Activated CD8-positive, alpha-beta memory T cell treated with anti-CD3 and anti-CD28 coated beads, Interleukin-2, amount 50 U/mL, for 48 hours (primary cell): ENCODE measurements at places on chromosomes 7 and 10.

DNA sequence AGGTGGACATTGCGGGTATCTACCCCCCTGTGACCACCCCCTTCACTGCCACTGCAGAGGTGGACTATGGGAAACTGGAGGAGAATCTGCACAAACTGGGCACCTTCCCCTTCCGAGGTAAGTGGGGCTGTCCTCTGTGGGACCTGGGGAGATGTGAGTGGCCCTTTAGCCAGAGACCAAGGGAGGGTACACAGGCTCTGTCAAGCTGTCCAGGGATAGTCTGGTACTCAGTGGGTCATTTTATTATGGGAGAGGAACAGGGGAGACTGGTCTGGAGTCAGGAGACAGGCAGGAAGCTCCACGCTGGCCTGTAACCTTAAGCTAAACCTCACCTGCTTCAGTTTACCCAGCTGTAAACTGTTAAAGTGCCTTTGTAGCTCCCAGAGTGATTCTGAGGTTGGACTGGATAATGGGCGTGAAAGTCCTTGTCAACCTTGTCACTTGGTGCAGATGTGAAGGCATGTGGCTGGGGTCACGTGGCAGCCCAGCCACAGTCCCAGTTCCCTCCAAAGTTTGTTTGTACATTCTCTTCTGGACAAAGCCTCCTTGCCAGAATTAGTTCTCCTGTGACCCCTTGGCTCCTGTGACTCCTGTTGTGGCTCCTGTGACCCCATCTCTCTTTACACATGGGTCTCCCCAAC, 729 bp downstream of the HOGA1 start:
- no peak for DNase-seq

GRCh38 chr7:106471021-106471420, 186.2 kb upstream of the NAMPT start:
- no peak for DNase-seq

GRCh38 chr10:69222157-69223027, 2.3 kb downstream of the HKDC1 start:
- DNase-seq: peak; percentile 80

DNA sequence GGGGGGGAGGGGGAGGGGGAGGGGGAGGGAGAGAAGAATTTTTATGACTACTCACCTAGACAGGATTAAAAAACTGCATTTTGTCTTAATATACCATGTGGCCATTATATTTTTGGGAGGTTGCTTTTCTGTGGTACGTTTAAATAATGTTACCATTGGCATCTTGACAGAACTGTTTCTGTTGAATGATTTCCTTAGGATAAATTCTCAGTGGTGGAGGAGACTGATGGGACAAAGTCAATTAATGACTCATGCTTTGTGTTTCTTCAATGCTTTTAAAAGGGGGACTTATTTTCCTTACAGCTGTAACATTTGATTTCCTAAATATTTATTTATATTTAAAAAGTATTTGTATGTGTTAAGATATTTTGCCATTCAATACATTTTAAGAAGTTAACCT, 13.7 kb downstream of the AGR2 start:
- DNase-seq: no peak

- DNase-seq: no peak
Observed at GRCh38 chr7:107847168-107847835, 43.7 kb upstream of the DLD start.

DNA sequence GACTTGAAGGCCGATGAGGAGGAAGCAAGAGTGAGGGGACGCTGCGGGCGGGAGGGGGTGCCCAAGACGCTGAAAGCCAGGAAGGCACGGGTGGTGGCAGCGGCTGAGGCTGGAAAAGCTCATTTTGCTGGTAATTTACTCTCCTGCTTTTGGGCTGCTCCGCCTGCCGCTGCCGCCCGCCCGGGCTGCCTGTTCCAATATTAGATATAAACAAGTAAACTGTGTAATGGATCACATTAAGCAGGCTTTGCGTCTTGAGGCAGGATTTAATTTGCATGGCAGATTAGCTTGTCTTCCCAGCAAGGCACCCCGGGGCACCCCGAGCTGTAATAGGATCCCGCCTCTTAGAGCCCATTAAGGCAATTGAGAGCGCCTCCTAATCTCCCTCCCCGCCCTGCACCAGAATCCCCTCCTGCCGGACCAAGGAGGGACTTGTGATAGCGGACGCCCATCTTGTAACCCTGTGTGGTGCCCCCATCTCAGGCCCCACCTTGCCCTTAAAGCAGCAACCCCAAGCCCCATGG, 46.1 kb upstream of the SLF2 start:
- no peak for DNase-seq

DNA sequence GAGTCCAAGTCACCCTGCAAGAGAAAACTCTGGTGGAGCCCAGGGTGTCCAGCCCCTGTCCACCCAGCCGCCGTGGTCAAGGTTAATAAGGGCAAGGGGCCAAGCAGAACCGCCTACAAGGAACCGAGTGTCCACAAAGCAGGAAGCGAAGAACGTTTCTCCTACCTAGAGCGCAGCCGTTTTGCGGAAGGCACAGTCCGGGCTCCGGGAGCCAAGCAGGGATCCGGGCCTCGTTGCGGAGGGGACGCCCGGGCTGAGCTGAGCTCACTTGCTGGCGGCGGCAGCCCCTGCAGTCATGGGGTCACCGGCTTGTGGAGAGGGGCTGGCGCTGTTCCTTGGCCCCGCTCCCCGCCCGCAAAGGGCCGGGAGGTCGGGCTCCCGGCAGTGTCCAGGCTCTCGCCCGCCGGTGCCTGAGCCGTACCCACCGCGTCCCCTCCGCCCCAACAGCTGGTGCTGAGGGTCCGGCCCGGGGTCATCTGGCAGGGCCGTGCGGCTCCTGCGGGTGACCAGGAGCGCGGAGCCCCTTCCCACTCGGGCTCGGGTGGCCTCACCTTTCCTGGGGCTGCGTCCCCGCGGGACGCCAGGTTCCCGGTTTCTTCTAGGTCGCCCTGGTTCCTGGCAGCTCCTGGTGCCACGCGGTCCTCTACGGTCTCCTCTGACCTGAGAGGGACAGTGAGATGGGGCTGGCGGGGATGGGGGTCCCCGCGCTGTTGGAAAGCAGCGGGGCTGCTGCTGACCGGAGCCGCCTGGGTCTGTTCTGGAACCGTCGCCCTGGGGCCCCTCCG, 14.0 kb upstream of the ZNF273 start:
- peak; percentile 62 for DNase-seq

- no peak for DNase-seq
Observed at GRCh38 chr7:45574416-45574668, 174 bp downstream of the ADCY1 start.

GRCh38 chr10:24958091-24958720, 5.8 kb upstream of the PRTFDC1 start:
- DNase-seq: no peak

DNA sequence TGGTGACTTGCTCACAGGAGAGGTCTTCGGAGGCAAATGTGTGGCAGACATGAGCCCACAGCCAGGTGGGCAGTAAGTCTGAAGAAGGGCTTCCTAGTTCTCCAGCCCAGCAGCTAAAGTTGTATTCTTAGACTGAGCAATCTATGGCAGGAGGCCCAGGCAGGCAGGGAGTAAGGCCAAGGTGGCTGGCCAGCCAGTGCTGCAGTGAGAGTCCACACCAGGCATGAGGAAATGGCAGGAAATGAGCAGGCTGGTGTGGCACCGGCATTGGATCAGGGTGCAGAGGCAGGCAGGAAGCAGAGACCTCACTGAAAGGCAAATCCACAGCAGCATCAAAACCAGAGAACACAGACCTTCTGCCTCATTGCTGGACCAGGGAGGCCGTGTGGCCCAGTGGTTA, 84.6 kb upstream of the PDE1C start:
- DNase-seq: no peak

- DNase-seq: no peak
Observed at GRCh38 chr7:25725451-25725850, 426.5 kb upstream of the NFE2L3 start.

DNA sequence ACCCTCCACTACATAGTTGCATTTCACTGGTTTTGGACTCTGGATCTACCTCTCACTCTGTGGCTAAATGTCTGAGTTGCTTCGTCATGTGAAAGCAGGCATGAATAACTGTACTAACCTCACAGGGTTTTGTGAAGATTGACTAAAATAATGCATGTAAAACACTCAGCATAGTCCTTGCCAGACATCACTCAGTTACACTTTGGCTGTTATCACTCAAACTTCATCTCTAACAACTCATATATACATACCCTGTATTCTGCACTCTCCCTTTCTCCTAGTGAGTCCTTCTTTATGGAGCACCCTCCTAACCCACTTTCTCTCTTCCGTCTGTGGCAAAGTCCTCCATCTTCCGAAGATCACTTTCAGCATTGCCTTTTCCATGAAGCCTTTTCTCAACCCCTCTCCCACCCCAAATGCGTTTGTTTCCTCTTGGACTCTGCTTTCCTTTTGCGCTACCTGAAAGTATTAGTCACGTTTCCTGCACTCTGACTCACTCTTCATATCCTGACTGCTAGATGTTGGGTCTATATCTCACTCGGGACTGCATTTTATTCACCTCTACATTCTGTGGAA, 72.6 kb downstream of the OSBPL3 start:
- DNase-seq: no peak

DNA sequence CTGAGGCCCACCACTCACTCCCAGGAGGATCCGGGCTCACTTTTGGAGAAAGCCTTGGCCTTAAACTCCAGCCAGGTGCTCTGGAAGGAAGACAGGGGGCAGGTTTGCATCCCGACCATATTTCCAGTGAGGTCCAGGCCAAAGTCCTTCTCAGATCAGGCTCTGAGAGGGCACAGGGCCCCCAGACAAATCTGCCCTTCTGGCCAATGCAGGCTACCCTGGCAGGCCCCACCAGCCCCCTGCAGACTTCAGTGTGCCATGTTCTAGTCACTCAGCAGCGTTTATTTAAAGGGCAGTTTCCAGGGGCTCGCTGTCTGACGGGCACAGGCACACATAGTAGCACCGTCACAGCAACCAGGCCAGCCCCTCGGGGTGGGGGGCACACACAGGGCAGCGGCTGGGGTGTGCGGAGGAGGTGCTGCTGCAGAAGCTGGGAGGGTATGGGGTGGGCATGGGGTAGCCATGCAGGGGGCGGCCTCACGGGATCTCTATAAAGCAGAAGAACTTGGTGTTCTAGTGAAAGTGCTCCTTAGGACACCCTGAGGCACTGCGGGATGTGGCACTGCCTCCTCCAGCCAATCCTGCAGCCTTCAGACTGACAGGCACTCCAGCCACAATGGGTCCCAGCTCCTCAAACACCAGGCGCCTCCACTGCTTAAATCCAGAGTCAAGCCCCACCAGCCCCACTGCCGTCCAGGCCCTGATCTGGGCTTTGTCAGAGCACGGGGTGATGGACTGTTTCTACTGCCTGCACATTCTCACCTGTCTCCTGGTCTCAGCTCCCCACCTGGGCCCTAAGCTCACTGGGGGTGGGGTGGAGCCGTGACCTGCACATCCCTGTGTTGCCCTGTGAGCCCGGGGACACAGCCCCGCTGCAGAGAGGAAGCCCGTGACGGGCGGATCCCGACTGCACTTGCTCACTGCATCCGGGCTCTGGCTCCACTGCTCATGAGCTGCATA, 9.6 kb upstream of the PYROXD2 start:
- peak; percentile 32 for DNase-seq

- DNase-seq: peak; percentile 52
Observed at GRCh38 chr10:804787-805619, 115.5 kb upstream of the DIP2C start.

DNA sequence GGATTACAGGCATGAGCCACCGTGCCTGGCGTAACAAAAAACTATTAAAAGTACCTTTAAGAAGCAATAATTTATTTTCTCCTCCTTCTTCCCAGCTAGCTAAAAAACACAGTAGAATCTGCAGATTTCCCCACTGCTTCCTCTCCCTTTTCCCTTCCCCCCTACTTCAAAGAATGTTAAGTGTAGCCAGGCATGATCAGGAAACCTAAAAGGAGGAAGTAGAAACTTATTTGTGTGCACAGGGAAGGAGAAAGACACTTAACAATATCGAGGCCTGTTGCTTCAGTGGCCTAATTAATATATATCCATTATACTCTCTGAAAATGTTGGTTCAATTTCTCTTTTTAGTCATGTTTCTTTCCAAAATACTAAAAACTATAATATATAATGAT, 127.7 kb downstream of the NRBF2 start:
- DNase-seq: no peak

GRCh38 chr10:130968964-130969363, 342.6 kb downstream of the TCERG1L start:
- no peak for DNase-seq

DNA sequence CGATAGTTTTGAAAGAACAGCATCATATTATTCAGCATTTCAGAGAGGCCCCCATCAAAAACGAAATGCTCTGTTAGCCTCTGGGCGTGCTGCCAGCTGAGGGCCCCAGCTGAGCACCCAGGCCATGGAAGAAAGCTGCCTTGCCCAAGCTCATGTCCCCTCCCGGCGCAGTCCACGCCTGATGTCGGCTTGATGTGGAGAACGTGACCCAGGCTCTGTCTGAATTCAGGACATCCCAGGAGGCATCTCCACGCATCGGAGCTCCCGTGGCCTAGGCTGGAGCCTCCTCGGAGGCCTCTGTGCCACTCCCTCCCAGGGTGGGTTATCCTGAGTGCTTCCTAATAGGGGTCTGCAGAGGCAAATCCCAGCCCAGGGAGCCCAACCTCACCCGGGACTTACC, 218.3 kb upstream of the AKR1E2 start:
- no peak for DNase-seq

DNA sequence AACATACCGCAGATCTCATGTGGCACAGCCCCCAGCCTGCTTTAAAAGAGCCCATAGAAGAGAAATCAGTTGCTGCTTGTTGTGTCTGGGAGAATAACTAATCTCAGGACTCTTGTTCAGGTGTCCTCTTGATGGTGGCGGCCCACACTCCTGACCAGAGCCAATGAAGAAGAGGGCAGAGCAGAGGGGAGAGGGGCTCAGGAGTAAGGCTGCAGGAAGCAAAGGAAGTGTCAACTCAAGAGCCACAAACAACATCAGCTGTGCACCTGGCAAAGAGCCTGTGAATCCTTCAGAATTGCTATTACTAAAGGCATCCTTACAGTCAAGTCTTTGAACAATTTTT, 59.8 kb upstream of the PTN start:
- no peak for DNase-seq
